AG10803 (cell line): ENCODE measurements at places on chromosomes 3 and 15.
A peak's percentile ranks its signal among the peaks of the same experiment; 100 is the strongest.

DNA sequence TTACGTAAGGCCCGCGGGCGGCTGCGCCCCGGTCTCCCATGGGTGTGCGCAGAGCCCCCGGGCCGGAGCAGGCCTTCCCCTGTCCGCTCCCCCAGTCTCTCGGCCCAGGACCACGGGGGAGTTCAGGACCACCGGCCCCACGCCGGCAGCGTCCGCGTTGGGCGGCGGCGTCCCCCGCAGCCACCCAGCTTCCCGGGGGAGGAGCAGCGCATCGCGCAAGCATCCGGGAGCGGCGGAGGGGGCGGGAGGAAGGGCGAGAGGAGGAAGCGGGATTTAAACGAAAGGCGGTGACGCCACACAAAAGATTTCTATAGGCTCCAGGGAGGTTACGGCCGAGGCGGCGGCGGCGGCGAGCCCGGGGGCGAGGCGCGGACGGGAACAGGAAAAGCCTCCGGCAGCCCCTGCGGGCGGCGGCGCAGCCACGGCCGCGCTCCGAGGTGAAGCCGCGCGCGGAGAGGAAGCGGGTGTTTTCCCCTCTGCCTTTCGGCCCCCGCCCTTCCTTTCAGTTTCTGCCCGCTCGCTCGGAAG lies at the start of gene TLNRD1:
Gene TLNRD1 (plus strand): TSS at position 300 of the 528 bp plus-strand sequence. CDS start 1,349 bp downstream, outside the sequence.
- peak; percentile 88 for DNase-seq

DNA sequence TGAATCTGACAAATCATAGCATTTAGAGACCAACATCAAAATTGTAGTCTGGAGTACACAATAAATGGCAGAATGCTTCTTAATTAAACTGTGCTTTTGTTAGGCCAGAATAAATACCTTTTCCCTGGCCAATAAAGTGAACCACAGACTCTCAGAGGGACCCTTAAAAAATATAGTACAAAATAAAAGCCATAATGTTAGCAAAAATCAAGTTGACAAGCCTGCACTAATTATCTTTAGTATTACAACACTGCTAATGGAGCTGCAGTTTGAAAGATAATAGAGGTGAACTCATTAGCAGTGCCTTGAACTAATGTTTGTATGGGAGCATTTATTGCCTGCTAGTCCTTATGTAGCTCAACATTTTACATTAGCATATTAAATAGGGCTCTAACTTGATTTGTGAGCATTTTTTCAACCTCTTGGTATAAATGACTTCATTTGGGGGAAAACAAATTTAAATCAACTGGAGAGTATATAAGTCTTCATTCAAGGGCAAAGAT lies 801.3 kb downstream of the EPHA3 start:
- no peak for DNase-seq

DNA sequence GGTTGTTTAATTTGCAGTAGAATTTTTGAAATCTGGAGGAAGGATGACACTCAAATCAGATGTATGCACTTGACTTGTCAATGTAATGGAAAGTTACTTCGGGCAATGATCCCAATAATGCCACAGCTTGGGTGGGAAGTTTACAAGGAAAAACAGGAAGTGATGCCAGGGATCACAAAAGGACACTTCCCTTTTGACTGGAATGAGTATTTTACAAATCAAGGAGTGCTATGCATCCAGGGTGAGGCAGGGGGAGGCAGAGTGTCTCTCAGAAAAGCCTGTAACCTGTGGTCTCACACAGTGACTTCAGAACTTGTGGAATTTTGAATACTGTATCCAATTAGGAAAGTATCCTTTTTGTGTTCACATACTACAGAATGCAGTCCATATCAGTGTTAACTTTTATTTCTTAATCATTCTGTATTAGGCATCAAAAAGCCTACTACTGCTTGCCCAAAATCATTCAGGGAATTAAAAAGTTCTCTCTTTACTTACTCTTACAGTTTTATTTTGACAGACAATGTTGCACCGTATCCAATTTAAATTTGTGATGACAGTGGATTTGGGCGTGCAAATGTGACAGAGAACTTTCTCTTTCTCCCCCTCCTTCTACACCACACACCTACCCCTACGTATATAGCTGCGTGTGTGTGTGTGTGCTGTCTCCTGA lies 445.1 kb downstream of the MECOM start:
- peak; percentile 69 for DNase-seq

DNA sequence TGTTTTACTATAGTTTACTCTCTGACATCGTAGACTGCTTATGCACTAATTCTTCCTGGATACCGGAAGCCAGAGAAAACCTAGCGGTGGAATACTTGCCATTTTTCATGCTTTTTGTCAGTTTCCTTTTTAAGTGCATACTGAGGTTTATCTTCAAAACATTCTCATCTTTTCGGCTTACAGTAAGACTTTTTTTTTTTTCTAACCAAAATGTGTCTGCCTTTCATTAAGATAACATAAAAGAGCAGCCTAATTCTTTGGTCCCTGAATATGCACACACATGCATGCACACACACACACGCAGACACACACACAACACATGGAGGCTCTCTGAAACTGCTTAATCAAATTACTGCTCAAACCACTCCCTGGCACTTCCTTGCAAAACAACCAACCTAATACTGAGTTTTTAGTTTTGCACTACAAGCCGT lies 1.3 kb downstream of the ZNF445 start:
- peak; percentile 45 for DNase-seq

- no peak for DNase-seq
Measured at GRCh38 chr3:64717872-64718613, 30.2 kb upstream of the ADAMTS9 start.

GRCh38 chr3:52683611-52684010 lies 2.1 kb downstream of the PBRM1 start:
- no peak for DNase-seq

DNA sequence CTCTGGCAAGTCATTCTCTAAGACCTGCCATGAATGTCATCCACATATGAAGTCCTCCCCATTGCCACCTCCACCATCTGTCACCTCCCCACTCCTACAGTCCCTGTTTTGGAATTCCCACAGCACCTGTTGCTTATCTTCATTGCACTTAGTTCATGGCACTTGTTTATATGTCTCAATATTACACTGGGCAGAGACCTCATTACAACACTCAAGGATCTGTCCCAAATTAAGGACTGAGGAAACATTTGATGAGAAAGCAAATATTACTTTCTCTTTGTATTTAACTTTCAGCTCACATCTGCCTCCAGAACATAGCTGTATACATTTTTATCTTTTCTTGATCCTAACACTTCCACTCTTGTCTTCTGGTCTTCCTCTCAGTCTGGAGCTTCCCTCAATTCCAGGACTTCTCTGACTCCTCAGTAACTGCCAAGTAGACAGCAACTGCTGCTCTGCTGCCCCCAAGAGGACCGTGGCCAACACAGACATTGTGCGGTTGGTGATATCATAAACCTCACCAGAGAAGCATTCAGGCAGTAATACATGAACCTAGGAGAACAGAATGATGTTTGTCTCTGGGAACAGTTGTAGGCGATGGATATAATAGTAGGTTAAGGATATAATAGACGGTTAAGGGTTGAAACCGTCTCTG lies 45.0 kb upstream of the FGF12 start:
- DNase-seq, result peak; percentile 29

GRCh38 chr3:182760576-182761164 lies 32.6 kb upstream of the ATP11B start:
- DNase-seq, result no peak

DNA sequence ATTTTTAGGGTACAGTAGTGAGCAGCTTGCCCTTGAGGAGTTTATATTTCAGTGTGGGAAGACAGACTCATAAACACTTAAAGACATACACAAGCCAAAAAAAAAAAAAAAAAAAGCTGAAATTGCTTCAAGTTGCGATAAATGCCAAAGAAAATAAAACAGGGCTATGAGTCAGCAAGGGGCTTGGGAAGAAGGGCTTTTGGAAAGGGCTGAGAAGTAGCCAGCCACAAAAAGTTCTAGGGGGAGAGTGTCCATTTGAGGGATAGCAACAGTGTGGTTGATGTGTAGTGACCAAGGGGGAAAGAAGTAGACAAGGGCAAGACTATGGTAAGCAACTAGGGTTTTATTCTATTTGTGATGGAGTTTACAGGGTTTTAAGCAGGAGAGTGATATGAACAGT lies 185.5 kb downstream of the ADAMTS9 start:
- DNase-seq, result peak; percentile 4

- DNase-seq, result peak; percentile 21
Measured at GRCh38 chr15:52440414-52440813, 88.3 kb downstream of the MYO5A start.

- no peak for DNase-seq
Measured at GRCh38 chr15:89150762-89151664, 62.8 kb downstream of the ABHD2 start.

- no peak for DNase-seq
Measured at GRCh38 chr3:120907659-120908029, 361 bp upstream of the STXBP5L start.

DNA sequence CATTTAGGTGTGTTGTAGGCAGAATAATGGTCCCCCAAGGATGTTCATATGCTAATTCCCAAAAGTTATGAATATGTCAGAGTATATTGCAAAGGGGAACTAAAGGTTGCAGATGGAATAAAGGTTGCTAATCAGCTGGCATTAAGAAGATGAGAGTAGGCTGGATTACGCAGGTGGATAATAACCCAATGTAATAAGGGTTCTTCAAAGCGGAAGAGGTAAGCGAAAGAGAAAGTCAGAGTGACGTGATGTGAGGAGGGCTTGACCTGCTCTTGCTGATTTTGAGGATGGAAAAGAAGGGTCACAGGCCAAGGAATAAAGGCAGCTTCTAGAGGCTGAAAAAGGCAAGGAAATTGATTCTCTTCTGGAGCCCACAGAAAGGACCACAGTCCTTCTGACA lies 104.0 kb downstream of the STRIT1 start:
- DNase-seq, result no peak

GRCh38 chr15:50250760-50251394 lies 14.6 kb downstream of the HDC start:
- DNase-seq, result no peak

GRCh38 chr3:94619643-94620042 lies 556.8 kb downstream of the NSUN3 start:
- DNase-seq, result no peak

- no peak for DNase-seq
Measured at GRCh38 chr3:45537616-45537969, 57.0 kb upstream of the LIMD1 start.

GRCh38 chr3:181969925-181970324 lies 258.2 kb downstream of the SOX2 start:
- DNase-seq, result no peak

- DNase-seq, result no peak
Measured at GRCh38 chr3:44886561-44886960, 12.2 kb downstream of the TGM4 start.

DNA sequence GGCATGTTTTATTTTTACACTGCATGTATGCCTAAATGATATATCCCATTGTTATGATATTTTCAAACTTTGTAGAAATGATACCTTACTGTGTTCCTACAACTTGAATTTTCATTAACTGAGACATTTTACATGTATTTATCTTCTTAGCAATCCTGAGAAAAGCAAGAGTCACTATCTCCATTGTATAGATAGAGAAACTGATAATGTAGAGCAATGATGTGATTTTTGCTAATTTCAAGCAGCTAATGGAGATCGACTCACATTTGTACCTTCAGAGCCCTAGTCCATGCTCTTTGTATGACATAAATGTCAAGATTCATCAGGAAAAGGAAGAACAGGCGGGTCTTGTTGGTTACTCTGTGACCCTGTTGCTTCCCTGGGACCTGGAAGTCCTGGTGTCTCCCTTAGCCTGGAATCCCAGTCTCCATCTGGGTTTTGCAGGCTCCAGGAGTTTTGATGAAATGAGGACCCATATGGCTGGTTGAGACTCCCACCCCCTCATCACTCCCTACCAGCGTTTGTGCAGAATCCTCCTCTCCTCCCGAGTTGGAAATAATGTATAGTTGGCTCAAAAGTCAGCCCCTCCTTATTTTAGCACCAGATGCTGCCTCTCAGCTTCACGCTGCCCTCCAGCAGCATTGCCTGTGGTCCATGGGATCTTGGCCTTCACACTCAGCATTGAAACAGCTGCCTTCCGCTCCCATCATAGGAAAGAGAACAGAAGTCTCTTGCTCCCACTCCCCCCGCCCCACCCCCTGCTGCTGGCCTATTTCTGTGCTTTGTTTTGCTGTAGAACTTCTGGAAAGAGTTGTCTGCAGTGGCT lies 67.1 kb downstream of the APBA2 start:
- no peak for DNase-seq

GRCh38 chr15:56929399-56929798 lies 11.0 kb downstream of the TCF12 start:
- DNase-seq, result peak; percentile 39

GRCh38 chr3:102026656-102027055 lies 177.3 kb downstream of the NFKBIZ start:
- DNase-seq, result no peak

- peak; percentile 97 for DNase-seq
Measured at GRCh38 chr15:63246691-63247469, 30.5 kb upstream of the APH1B start.

DNA sequence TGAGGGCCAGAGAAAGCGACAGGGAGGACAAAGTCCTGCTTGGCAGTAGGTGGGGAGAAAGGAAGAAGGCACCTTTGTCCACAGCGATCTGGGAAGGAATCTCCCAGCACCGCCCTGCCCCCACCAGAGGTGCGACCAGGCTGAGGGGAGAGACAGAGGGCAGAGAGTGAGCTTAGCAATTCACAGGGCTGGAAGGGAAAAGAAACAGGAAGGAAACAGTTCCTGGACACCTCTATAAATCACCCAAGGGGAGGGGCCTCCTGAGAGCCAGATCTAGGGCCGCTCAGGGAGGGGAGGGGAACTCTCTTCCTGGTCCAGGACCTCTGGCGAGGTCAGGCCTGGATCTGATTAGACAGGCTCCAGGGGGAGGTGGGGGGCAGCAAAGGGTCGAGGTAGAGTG lies 35.4 kb downstream of the RNU5B-1 start:
- DNase-seq, result no peak

DNA sequence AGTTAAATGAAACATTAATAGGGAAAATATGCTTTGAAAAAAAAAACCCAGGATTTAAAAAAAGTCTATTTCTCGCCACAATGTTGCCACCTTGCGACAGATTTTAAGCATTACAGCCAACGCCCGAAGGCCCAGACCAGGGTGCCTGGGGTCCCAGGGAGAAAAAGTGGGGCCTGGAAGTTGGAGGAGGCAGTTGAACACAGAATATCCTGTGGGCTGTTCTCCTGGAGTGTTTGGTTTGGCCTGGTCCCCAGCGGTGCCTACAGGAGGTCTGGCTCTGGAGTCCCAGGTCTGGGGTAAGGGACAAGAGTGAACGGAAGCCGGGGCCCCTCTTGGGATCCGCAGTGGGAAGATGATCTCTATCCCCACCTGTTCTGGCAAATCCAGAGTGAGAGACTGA lies 3.4 kb downstream of the RNU6-1 start:
- peak; percentile 29 for DNase-seq

- DNase-seq, result peak; percentile 86
Measured at GRCh38 chr15:38860253-38860652, 295.6 kb upstream of the RASGRP1 start.
